Caudate nucleus (tissue), 63 donors: ENCODE measurements at places on chromosomes 1 and 21.
A peak's percentile ranks its signal among the peaks of the same experiment; 100 is the strongest.

- no peak for DNase-seq
Measured at GRCh38 chr1:23692308-23692871, 784 bp downstream of the RPL11 start.

DNA sequence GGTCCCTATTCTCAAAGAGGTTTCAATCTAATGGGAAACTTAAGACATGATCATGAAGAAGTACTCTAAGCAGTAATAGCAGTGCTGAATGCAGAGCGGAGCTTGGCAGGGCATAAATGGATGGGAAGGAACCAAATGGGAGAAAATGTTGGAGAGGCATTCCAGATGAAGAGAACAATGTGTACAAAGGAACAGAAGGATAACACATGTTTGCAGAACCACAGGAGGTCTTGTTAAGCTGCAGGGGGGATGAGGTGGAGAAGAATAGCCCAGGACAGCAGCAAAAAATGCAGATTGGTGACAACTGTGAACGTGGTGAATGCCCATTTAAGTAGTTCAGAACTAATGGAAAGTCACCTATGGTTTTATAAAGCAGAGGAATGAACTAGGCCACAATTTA is 99.1 kb downstream of the ASTN1 start:
- DNase-seq, result no peak

DNA sequence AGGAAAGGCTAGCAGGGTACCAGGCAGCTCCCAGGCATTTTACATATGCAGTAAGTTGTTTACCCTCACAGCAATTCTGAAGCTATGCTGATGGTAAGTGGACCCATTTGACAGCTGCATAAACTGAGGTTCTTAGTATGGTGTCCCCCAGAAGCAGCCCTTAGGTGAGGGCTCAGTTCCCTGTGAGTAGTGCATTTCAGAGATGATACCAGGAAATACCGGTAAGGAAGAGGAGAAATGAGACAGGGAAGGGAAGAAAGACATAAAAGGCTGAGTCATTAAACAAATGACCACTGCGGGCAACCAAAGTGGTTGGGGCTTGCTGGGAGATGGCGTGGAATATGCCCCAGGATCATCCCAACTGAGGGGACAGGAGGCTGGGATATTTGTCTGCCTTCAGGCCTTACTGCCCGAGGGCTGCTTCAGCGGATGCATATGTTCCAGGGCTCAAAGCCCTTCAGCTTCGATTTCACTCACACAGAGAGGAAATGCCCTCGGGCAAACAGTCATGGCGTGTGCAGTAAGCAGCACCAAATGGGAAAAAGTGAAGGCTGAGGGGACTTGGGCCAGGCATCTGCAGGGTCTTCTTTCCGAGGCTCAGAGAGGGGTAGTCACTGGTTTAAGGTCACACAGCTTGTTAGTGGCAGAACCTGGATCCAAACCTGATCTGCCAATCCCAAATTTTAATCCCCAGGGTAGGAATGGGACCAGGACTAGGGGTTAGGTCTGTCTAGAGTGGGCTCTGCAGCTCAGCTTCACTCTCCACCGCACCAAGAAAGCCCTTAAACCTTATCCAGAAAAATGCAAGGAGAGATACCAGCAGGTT is 133.7 kb upstream of the RUNX3 start:
- no peak for DNase-seq

DNA sequence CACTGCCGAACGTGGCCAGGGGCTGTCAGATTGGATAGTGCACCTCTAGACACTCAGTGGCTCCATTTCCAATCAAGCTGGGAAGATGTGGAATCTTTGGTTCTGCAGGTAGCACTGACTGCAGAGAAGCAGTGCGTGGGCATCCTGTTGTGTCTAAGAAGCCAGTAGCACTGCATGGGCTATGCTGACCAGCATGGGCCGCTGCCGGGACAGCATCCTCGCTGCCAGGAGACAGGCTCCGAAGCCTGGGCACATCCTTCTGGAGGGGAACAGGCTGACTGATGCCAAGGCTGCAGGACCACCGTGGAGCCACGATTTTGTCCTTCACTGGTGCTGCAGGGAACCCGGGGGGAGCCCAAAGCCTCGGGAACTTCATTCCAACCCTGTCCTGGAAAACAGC is 649.4 kb downstream of the NPHP4 start:
- DNase-seq, result no peak

- no peak for DNase-seq
Measured at GRCh38 chr1:234768171-234768568, 158.2 kb upstream of the IRF2BP2 start.

- no peak for DNase-seq
Measured at GRCh38 chr1:104156738-104157137, 407.0 kb downstream of the AMY1C start.

- DNase-seq, result no peak
Measured at GRCh38 chr1:20400341-20401177, 85.5 kb downstream of the CAMK2N1 start.

DNA sequence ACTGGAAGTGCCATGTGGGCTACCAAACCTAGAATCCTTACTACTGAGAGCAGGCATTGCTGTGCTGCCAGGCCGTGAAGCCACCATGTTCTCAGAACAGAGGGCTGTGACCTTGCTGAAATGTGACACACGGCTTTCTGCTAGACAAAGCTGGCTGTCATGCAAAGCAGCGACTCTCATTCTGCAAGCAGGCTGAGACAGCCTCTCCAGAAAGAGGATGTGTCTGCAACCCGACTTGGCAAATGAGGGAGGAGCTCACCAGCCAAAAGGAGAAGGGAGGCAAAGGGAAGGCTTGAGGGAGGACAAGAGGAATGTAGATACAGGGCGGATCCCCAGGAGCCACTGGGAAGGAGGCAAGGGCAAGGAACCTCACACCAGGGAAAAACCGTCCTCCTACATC is 85.7 kb upstream of the KRTAP19-8 start:
- no peak for DNase-seq

DNA sequence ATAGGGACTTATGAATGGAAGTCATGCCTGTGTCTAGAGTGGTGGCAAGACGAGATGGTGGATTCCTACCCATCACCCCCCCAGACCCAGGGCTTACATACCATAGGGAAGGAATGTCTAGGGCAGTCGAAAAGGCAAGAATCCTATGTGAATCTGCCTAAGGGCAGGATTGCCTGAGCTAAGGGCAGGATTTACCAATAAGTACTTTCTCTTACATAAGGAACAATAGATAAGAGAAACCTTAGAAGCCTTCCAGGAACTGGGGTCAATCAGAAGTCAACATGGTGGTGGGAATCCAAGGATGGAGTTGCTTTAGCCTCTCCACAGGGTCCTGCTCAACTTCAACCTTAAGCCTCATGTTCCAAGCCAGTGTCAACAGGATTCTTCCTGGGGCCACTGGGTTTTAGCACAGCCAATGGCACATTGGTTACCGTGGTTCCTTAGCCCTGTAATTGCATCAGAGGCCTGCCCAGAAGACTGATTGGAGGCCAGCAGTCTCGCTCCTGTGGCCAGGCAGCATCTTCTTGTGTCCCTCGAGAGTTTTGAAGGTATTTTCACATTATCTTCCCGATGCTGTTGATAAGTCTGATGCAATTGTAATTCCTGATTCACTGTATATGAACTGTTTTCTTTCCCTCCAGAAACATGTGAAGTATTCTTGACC is 20.7 kb downstream of the BACE2 start:
- DNase-seq, result no peak

DNA sequence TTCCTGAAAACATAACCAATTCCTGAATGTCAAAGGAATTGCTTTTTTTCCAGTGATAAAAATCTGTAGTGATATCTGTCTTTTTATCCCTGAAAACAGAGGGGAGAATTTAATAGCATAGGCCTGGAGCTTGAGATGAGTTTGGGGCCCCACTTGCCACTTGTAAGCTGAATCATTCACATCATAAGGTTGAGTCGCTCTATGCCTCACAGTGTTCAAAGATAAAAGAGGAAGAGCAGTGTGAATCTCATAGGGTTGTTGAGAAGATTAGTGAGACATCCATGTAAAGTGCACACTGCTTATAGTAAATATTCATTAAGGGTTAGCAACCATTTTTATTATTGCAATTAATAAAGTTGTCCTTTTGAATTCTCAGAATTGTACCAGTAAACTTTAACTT is 271.3 kb downstream of the DNM3 start:
- DNase-seq, result no peak

GRCh38 chr1:12617901-12618660 is at the start of gene DHRS3:
Gene DHRS3 (minus strand): TSS chr1:12618210. CDS start chr1:12617348, 862 bp downstream.
- peak; percentile 72 for DNase-seq

DNA sequence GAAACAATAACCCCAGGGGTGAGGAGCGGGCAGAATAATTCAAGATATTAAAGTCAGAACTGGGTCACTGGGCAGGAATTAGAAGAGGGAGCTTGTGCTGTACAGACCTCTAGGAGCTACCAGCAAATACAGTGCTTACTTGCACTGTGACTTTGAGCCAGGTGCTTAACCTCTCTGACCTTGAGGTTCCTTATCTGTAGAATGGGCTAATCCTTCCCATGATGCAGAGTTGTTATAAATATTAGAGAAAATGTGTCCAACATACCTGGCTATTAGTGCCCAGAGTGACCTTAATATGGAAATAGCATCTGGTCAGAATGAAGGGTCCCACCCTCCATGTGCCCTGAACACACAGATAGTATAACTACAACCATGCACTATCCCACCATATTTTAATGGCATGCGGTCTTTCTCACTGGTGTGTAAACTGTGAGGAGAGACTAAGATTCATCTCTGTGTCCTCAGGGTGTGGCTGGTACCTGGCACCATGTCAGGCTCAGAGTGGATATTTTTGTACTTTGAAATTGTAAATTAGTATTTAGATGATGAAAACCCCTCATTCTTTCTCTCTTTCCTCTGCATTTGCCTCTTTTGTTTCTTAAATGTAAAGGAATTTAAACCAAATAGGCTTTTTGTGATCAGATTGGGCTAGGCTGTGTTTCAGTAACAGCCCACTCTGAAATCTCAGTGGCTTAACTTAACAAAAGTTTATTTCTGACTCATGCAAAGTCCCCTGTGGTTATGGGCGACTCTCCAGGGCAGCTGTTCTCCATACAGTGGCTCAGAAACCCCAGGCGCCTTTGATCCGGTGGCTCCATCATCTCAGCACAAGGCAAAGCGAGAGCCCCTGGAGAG is 60.0 kb upstream of the ROR1 start:
- no peak for DNase-seq

- DNase-seq, result no peak
Measured at GRCh38 chr1:109687641-109688499, at the start of gene GSTM1. Gene GSTM1 (plus strand): TSS chr1:109687817. CDS start chr1:109687874, 57 bp downstream.

GRCh38 chr1:89660224-89661061 is 27.5 kb downstream of the LRRC8C start:
- DNase-seq, result no peak

- no peak for DNase-seq
Measured at GRCh38 chr1:150160964-150161621, 11.4 kb downstream of the PLEKHO1 start.

DNA sequence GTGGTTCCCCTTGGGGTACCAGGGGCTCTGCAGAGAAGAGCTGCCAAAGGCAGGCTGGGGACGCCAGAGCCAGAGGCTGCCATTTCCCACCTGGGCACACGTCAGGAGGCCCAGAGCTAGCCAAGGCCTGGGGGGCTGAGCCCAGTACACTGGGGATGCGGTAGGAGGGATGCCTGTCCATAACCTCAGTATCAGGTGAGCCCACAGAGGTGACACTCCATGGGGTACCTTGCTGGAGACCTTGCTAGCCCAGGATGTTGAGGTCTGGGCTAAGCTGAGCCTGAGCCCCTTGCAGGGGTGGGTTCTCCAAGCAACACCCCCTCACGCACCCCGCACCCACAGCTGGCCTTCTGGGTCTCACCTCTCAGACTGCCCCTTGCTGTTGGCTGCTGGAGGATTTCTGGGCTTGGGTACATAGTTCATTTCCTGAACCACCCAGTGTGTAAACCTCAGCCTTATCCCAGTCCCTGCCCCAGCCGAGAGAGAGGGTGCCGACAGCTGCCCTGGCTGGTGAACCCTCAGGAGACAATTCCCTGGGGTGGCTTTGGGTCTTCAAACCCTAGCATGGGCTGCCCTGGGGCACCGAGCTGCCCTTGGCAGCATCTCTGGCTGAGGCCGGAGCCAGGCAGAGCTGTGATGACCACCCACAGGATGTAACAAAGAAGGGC is 92.5 kb upstream of the VAMP3 start:
- no peak for DNase-seq

- no peak for DNase-seq
Measured at GRCh38 chr1:50111503-50111902, 2.8 kb downstream of the ELAVL4 start.
